ENCODE measurements at places on chromosomes 4 and X.

GRCh38 chr4:109616243-109616642, 56.2 kb downstream of the MCUB start:
- DNase-seq: no peak

GRCh38 chr4:172778583-172778982, 390.0 kb upstream of the GALNT7 start:
- no peak for DNase-seq

GRCh38 chr4:105473324-105474098, at the start of gene PPA2:
TSS of gene PPA2 (minus strand) at chr4:105474062. CDS start at chr4:105474050, 12 bp downstream.
- DNase-seq: peak; percentile 62

GRCh38 chr4:105257817-105258495, 111.3 kb downstream of the TET2 start:
- no peak for DNase-seq

- no peak for DNase-seq
These were observed 109.7 kb downstream of the ELOVL6 start for GRCh38 chr4:110088670-110089069.

GRCh38 chr4:41287005-41287404, 30.3 kb downstream of the UCHL1 start:
- no peak for DNase-seq

GRCh38 chr4:174111422-174111821, 172.0 kb downstream of the FBXO8 start:
- DNase-seq: no peak

- peak; percentile 76 for DNase-seq
These were observed 291 bp upstream of the NBDY start for GRCh38 chrX:56728752-56729151.

DNA sequence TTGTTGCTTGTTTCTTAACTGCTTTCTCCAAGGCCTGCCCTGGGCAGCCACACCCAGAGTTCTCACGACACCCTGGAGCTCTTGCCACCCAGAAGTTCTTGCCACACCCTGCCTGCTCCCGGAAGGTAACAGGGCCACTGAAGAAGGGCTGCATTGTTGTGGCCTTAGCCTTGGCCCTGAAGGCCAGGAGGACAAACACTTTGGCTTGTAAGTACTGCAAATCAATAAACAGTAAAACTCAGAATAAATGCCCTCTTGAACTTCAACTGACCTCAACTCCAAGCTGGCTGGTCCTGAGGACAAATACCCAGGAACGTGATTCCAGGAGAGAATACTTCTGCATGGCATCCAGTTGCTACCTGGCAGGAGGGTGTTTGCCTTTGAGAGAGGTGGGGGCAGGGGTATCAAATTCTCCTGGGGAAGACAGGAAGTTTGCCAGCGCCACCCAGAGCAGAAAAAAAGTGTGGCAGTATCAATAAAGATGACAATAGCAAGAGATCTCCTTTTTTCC, 54.1 kb downstream of the TLR10 start:
- DNase-seq: no peak

GRCh38 chr4:85784348-85784747, 309.4 kb downstream of the ARHGAP24 start:
- no peak for DNase-seq

Data from NCI-H2227 treated with DMSO at 0.1 percent for 48 hours (cell line).